ENCODE measurements at places on chromosomes 3 and 15.

DNA sequence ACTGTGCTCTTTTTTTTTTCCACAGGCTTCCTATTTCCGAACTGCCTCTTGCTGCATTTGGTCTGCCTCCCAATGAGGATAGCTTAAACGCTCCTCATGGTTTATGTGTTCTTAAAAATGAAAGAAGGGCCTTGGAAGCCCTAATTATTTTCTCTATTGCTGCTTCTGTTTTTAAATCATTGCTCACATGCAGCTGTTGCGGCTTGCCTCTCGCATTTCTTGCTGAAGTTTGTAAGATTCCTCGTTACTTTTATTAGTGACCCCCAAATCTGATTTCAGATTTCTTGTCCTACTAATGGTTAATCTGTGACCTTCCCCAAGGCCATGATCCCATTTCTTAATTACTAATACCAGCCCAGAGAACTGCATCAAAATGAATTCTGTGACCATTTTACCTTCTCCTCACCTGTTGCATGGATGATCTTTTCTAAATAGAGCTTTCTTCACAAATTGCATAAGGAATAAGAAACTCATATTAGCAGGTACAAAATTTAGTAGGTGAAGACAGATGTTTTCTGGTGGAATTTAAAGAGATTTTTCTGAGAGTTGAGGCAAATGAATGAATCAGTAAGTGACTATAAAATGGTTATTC is 1.8 kb downstream of the UBE2E1 start:
- peak; percentile 47 for DNase-seq

DNA sequence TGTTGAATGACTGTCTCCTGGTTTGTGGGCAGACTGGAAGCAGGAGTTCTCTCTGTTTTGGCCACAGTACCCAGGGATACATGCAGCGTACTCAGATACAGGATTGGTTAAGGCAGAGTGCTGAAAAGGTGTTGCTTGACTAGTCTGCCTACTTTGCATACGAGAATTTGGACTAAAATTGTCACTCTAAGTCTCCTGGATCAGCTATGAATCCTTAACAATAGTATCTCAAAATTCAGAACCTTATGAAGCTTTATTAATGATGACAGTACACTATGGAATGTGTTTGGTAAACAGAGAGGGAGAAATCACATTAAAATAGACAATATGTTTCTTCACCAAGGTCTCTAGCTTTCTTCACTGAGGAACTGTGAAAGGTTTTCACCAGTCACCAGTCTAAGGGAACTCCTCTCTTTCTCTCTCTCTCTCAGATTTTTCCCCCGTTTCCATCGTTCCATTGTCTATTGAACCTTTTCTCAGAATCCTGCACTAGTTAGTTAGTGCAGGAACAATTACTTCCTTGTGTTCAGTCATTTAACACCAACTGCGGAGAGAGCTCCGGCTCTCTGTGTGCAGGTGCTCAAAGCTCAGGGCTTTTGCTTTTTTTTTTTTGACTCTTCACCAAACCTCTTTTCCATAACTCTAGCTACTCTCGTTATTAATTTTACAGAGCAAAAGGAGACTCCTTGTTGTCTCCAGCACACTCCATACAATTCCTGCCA is 85.9 kb upstream of the FNDC3B start:
- DNase-seq: no peak

GRCh38 chr3:28916713-28917499 is 364.0 kb upstream of the RBMS3 start:
- peak; percentile 71 for DNase-seq

DNA sequence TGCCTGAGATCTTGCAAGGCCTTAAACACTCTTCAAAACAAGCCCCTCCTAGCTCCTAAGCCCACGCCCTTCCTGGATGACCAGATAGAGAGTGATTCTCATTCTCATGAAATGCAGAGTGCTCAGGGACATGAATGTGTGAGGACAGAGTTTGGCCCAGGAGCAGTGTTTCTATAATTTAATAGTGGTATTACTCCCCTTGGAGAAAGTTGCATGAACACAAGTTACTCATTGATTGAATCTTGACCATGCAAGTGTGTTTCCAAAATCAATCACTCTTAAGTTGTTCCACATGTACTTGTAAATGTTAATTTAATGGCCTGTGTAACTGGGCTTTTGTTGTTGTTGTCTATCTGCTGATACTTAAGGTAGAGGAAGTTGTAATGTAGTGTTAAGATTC is 181.6 kb downstream of the ADAMTSL3 start:
- DNase-seq: no peak

GRCh38 chr3:183870563-183870962 is 14.1 kb downstream of the PARL start:
- no peak for DNase-seq

DNA sequence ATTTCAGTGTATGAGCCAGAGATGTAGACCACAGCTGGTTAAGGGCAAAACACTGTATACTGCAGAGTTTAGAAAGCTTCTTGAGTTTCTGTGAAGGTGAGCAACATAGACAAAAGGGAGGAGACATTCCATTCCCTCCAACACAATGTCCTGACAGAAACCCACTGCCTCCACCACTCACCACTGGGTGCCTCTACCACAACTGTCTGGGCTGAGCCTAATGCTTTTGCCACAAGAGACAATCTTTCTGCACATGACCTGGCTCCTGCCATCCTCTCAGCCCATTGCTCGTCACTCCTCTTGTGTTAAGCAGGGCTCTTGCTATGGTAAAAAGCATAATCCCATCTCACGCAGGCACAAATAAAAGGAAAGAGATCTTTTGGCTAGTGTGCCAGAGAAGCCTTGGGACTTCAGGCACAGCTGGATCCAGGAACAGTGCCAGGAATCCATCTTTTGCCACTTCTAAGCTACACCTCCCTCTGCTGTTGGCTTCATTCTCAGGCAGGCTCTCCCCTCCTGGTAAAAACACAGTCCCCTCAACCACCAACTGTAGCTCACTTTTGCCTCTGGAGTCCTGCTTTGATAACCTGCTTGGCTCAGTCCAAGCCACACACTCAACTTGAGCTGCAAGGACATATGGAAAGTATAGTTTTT is 140.6 kb upstream of the PRR20G start:
- DNase-seq: peak; percentile 5

GRCh38 chr3:52052831-52053306 is 3.5 kb downstream of the DUSP7 start:
- DNase-seq: peak; percentile 82

DNA sequence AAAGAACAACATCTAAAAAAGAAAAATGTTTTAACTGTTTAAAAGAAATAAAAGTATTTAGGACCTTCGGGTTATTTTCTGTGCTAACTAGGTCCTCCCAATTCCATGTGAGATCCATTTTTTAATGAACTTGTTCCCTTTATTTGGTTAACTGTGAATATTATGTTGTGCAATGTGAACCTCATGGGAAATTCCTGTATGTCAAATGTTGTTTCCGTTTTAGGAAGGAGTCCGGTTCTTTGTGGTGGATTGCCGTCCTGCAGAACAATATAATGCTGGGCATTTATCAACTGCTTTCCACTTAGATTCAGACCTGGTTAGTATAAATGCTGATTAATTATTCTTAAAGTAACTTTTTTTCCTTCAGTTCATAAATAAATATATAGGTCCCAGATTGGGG is 35.5 kb upstream of the NIT2 start:
- DNase-seq: no peak

DNA sequence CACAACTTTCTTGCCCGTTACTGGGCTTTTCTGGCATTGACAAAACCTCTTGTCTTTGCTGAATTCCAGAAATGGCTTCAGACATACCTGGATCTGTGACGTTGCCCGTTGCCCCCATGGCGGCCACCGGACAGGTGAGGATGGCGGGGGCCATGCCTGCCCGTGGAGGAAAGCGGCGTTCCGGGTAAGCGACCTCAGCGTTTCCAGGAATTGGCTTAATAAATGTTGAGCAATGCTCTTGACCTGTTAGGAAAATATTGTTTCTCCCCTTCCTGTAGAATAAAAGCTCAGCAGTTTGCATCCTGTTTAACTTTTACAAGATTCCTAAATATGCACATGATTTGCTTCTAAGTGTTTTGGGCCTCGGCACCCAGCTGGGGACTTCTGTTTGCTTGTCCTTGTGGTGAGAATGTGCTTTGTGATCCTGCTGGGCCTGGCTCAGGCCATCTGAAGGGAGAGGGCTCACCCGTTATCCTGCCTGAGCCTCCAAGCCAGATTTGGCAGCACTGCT is 46.7 kb downstream of the ARNT2 start:
- no peak for DNase-seq

GRCh38 chr3:112647122-112647521 is 6.2 kb upstream of the CCDC80 start:
- DNase-seq: peak; percentile 89

DNA sequence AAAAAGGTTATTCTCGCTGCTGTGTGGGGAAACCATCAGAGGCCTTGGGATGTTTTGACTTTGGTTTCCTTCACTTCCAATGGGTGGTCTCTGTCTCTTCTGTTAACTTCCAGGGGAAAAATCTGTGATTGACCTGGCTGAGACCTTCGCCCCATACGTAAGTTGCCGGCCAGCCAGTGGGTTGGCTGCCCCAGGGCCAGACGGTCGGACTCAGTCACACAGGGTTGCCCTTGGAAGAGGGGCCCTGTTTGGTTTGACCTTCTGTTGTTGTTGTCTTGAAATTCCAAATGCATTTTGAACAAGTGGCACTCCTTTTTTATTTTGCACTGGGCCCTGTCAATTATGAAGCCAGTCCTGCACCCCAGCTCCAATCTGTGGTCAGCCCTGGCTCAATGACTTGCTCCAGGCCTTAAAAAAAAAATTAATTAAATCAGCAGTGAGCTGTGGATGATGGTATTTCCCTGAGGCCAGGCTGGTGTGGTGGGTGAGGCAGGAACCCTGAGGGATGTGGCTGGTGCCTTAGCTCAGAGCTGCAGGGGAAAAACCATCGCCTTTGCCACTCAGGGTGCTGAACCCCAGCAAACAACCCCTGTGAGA is 4.5 kb downstream of the FAM107A start:
- DNase-seq: no peak

GRCh38 chr3:133361435-133361834 is 38.4 kb upstream of the BFSP2 start:
- DNase-seq: no peak

DNA sequence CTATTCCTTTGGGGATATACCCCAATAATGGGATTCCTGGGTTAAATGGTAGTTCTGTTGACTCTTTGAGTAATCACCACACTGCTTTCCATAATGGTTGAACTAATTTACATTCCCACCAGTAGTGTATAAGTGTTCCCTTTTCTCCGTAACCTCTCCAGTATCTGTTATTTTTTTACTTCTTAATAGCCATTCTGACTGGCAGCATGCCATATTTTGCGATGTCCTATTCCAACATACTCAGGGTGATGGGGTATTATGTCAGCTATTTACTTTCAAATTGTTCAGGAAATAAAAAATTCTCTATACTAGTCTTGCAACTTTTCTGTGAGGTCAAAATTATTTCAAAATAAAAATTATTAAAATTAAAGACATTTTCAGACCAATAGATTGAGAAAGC is 9.1 kb upstream of the PARP14 start:
- no peak for DNase-seq

- DNase-seq: no peak
These were observed 172.2 kb upstream of the STRIT1 start for GRCh38 chr3:155465664-155466063.

GRCh38 chr3:60812502-60812901 is 438.8 kb downstream of the FHIT start:
- peak; percentile 11 for DNase-seq

DNA sequence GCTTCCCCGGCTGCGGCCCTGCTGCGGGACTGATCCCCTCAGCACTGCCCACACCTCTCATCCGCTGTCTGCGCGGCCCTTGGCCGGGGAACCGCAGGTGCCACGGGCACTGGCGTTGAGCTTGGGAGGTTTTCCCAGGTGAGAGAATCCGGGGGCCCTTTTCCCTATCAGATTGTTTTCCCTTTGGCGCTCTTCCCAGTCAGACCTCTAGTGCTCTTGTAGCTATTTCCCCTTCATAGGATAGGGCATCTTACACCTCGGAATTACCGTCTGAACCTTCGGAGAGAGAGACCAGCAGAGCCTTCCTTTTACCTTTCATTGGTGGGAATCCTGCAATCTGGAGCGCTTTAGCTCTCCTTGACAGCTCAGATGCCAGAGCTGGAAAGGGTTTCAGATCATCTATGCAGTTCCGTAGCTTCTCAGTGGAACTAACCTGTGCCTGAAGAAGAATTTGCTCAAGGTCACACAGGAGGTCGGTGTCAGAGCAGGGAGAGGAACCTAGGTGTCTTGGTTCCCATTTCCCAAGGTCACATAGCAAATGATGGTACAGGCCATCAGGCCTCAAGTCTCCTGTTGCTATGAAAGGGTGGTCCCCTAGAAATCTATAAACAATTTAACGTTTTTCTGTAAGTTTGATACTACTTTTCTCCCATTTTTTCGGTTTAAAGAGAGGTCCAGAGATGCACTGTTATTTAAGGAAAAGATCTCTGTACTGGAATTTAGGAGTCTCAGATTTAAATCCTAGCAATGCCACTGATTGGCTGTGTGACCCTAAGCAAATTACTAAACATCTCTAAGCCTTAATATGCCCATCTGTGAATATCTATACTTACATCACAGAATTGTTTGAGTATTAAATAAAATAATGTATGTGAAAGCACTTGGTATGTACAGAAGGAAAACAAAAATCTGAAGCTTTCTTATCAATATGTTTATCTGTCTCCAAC is 916 bp downstream of the IDH3A start:
- no peak for DNase-seq

- DNase-seq: peak; percentile 86
These were observed 101.1 kb upstream of the CCNL1 start for GRCh38 chr3:157261000-157261399.

DNA sequence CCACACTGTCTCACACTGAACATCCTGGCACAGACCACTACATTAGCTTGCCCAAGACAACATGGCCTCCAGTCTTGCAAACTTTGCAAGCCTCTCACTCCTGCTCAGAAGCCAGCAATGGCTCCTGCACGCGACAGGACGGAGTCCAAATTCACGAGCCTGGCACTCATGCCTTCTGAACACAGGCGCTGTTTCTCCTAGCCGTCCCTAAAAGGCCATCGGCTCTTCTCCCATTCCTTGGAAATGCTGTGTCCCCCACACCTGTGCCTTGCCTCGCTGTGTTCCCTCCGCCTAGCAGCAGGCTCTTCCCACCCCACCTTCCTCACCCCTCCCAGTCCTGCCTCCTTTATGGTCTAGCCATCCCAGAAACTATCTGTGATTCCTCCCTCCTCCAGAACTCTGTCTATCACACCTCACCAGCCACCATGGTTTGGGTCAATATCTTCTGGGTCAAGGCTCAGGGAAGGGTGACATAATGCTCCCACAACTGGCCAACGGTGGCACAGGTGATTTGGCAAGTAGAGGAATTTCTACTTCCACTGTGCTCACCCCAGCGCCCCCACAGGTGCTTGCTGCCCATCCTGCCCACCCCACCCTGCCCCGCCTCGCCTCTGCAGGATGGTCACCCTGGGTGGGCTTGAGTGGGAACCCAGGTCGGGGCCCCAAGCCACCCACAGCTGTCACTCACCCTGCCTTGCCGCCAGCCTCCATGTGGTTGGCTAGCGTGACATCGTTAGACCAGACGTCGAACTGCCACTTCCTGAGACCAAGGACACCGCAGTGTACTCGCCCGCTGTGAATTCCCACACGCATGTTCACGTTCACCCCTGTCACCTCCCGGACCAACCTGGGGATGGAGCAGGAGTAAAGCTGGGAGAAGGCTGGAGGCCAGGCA is 120.7 kb downstream of the ADCY5 start:
- DNase-seq: no peak
